GM20000 (cell line): ENCODE measurements at places on chromosomes 2 and 18.
A peak's percentile ranks its signal among the peaks of the same experiment; 100 is the strongest.

- DNase-seq = no peak
Measured at GRCh38 chr18:57575542-57575941, 11.0 kb downstream of the FECH start.

GRCh38 chr2:203347375-203347774, 19.2 kb downstream of the ABI2 start:
- no peak for DNase-seq

GRCh38 chr18:22250591-22250996, 81.2 kb downstream of the GATA6 start:
- no peak for DNase-seq

GRCh38 chr2:229202646-229203045, 68.4 kb downstream of the PID1 start:
- DNase-seq = no peak

DNA sequence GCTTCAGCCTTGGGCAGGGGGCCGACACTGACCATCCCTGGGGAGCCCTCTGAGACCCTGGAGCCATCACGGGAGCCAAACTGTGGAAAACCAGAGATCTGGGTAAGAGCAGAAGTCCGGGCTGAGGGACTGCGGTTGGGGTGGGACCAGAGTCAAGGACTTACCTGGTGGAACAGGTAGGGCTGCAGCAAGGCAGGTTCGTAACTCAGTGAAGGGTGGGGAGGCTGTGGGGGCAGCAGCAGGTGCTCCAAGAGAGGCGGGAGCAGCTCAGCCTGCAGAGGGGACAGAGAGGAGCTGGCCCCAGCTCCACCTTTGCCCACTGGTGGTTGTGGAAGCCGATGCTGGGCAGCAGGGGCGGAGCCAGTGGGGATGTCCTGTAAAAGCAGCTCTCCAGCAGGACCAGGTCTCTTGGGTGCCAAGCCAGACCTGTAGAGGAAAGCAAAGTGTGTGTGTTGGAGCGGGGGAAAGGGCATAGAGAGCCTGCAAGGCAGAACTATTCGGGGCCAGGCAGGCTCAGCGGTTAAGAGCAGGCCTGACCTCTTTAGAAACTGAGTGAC, 6.7 kb downstream of the PTPRN start:
- no peak for DNase-seq

- no peak for DNase-seq
Measured at GRCh38 chr18:42798606-42799170, 316.8 kb downstream of the RIT2 start.

DNA sequence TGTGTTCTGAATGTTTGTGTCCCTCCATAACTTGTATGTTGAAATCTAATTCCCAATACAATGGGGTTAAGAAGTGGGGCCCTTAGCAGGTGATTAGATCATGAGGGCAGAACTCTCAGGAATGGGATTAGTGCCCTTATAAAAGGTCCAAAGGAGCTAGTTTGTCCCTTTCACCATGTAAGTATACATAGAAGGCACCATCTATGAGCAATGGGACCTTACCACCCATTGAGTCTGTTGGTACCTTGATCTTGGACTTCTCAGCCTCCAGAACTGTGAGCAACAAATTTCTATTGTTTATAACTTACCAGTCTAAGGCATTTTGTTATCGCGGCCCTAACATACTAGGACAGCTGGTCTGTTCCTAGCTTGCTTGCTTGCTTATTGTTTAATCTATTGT, 106.3 kb downstream of the MYCN start:
- DNase-seq = no peak

DNA sequence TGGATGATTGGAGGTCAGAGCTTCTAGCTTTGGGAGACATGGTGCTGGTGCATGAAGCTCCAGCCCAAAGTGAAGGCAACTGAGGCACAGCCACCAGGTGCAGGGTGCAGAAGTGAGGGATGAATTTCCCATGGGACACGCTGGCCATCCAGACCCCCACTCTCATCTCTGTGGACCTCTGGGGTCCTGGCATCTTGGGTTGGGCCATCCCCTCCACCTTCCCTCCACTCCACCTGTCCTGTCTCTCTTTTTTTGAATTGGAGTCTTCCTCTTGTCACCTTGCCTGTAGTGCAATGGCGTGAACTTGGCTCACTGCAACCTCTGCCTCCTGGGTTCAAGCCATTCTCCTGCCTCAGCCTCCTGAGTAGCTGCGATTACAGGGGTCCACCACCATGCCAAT, 3.4 kb downstream of the NGEF start:
- DNase-seq = no peak

GRCh38 chr2:240555541-240556250, 2.1 kb downstream of the ANKMY1 start:
- no peak for DNase-seq

GRCh38 chr2:189685540-189686229, 11.2 kb downstream of the ANKAR start:
- DNase-seq = no peak

DNA sequence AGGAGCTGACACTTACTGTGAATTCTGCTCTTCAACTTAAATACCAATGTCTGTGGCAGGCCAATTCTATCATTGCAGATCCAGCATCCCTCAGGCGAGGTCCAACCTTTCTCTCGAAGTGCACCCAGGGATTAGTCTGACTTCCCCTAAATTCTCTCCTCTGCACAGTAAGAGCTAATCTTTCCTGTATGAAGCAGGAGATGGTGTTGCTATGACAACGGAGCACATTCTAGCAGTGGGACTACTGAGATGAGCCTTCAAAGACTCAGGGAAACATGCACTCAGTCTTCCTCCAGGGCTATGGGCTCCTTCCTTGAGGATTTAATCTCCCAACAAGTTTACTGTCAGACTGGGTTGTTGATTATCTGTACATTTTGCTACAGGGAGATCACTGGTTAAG, 176.3 kb downstream of the NOL4 start:
- DNase-seq = no peak

- no peak for DNase-seq
Measured at GRCh38 chr2:109648041-109648527, 33.9 kb downstream of the SOWAHC start.

GRCh38 chr2:160394153-160394552, 99.5 kb downstream of the RBMS1 start:
- DNase-seq = peak; percentile 31

DNA sequence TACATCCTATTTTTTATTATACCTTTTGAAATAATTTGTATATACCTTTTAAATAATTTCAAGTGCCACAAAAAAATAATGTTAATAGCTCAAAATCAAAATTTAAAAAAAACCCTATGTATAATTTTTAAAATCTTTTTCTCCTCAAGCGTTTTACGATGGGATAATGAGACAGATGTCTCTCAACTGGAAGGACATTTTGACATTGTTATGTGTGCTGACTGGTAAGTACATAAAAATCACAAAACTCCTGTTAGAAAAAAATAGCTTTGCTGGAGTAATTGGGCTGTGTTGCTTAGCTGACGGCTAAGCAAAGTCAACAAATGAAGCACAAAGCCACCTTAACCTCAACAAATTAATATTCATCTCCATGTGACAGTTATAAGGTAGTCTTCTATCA, 198.0 kb upstream of the SIX3 start:
- no peak for DNase-seq

DNA sequence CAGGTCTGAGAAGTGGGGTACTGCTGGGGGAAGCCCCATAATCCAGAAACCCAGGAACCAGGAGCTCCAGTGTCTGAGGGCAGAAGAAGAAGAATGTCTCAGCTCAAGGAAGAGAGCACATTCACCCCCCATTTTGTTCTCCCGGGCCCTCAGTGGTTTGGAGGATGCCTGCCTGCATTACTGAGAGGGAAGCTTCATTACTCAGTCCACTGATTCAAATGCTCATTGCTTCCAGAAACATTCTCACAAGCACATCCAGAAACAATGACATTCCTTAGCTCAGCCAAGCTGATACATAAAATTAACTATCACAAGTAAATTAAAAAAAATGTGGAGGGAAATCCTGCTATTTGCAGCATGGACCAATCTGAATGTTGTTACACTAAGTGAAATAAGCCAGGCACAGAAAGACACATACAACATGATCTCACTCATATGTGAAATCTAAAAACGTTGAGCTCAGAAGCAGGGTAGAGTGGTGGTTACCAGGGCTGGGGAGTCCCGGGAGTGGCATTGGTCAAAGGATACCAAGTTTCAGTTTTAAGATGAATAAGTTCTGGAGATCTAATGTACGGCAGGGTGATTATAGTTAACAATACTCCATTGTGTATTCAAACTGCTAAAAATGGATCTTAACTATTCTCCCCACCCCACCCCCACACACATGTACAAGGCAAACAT, 459.3 kb downstream of the GALR1 start:
- DNase-seq = no peak

DNA sequence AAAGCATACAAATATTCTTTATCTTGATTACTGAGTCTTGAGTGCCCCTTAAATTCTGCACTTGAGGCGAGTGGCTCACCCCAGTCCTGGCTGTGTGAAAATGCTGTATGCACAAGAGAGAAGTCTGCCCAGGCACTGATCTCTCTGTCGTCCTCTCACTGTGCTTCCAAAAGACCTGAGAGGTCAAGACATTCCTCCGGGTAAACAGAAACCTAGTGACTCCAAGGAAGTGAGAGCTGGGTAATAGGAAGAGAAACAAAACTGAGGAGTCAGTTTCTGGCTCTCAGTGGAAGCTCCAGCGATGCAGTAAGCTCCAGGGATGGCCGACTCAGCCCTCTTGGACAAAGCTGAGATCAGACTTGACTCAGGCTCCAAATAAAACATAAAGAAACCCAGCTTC, 70.9 kb downstream of the AAK1 start:
- DNase-seq = no peak

- no peak for DNase-seq
Measured at GRCh38 chr18:13592246-13592645, 134.1 kb downstream of the FAM210A start.

DNA sequence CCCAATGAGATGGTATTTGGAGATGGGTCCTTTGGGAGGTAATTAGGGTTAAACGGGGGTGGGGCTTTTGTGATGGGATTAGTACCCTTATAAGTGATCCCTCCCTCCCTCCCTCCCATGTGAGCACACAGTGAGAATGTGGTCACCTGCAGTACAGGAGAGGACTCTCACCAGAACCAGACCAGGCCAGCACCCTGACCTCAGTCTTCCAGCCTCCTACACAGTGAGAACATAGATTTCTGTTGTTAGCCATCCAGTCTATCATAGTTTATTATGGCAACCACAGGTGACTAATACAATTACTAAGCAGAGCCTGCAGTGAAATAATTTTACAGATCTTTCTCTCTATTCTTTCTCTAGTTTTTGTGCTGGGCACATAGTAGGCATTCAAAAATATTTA, 137.7 kb upstream of the PKDCC start:
- no peak for DNase-seq

DNA sequence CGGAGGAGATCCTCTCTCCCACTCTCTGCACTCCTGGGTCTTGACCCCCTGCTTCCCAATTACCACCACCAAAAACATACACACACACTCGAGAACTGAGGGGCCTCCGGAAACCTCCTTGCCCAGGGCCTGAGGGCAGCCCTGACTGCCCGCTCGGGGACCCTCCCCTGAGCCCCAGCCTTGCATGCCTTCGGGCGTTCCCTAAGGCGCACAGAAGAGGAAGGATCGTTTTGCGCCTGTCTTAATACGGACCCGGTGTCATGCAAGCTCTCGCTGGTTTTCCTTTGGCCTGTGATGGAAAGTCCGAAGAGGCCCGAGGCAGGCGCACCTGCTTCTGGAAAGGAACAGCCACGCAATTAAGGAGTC, 19.8 kb downstream of the POU3F3 start:
- DNase-seq = no peak

GRCh38 chr2:46082531-46083485, 214.4 kb upstream of the EPAS1 start:
- no peak for DNase-seq

GRCh38 chr2:188682838-188683237, 291.3 kb upstream of the COL3A1 start:
- no peak for DNase-seq

DNA sequence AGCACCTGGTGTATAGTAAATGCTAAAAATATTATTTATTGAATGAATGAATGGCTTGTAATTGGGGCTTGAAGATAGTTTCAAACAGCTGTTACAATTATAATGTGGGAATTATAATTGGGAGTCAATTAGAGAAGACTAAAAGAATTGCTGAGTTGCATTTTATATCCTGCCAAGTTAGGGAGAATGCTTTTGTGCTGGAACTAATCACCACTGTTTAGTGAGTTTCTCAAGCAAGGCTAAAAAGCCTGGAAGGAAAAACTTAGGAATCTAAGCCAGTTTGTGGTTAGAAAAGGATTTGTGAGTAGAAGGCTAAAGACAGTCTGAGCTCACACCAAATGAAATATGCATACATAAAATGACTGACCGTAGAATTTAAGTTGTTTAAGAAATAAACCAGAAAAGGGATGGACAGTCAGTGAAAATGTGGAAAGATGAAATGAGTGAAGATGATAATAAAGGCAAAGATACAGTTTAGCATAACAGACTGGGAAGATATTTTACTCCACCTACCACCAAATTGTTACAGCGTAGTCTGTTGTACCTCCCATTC, 647.7 kb upstream of the FSHR start:
- DNase-seq = no peak

DNA sequence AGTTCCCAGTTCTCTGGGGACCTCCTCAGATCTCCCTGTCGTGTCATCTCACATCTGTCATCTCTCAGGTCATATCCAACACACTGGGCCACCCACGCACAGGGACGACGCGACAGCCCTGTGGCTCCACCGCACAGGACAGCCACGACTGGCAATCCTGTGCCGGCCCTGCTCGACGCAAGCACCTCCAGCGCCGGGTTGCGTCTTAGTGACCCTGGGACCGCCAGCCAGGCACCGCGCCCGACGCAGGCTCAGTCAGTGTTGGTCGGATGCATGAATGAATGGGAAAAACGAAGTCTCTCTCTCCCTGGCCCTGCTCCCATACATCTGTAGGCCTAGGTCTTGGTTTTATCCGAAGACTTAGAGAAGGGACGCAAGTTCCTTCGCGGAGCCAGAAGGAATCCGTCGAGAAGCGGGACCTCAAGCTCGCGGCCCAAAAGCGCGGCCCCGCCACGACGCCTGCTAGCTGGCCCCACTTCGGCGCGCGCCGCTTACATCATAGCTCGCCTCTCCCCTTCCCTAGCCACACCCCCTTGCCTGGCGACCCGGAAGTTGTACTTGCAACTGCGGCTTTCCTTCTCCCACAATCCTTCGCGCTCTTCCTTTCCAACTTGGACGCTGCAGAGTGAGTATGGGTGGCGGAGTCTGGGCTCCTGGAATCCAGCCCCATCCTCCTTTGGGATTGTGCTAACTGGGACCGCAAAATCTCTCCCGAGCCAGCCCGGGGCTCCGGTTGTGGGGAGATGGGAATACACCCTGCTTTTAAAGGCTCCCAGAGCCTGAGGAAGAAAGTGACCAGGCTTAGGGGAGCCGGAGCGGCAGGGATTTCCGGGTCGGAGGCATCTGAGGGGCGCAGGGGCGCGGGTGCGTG, at the start of gene RPL31:
Gene RPL31, plus strand, starts transcription at position 599 of the 871 bp plus-strand sequence. CDS start 413 bp downstream, outside the sequence.
- DNase-seq = peak; percentile 97
